Activated CD8-positive, alpha-beta memory T cell treated with anti-CD3 and anti-CD28 coated beads for 48 hours (primary cell): ENCODE measurements at places on chromosomes 2 and 18.

DNA sequence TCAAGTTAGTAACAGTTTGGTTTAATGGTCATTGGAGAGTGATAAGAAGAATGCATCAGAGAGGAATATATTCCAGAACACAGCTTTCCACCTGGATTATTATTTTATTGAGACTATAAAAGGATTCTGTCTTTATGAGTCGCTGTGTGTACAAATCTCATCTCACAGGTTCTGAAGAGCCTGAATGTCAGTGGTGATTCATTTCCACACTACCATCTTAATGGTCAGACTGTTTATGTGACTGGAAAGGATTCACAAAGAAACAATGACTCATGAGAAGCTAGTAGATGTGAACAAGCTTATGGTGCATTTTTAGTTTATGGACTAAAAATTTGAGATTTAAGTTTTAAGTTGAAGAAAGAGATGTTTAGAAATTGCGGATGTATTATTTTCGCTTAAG, 685.4 kb upstream of the NRXN1 start:
- DNase-seq, result no peak

GRCh38 chr18:27363872-27364271, 178.8 kb upstream of the CHST9 start:
- DNase-seq, result no peak

GRCh38 chr2:42618972-42619371, 50.5 kb downstream of the MTA3 start:
- DNase-seq, result no peak

- DNase-seq, result no peak
These were observed 3.3 kb upstream of the WNT6 start for GRCh38 chr2:218856167-218856895.

DNA sequence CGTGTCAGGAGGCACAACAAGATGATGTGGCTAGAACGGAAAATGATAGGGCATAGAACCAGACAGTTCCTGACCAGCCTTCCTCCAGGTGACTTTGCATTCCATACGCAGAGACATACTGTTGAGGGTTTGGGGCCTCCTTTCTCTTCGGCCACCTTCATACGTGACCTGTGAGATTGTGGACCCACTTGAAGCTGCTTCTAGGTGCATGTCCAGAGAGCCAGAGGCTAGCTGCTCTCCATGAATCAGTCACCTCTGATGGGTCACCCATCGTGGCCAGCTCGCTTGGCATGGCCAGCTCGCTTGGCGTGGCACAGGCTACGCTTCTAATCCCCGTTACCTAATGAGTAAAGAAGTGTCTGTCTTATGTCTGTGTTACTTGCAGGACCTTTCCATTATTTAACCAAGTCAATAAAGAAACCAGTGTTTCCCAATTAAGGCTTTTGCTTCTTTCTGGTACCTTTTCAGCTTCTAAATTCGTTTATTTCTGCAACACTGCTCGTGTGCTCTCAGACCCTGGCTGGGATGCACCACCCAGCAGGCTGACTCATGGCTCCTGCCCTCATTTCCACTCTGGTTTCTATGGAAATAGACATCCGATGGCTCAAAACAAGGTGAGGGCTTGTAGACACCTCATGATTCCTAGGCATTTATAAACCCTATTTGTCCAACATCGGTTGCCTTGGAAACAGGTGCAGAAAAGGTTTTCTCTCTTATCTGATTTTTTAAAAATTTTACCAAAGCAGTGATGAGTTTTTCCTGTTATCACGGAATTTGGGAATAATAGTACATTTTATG, 86.7 kb upstream of the B3GNT7 start:
- DNase-seq, result no peak

GRCh38 chr18:63329431-63330145, 10.0 kb upstream of the BCL2 start:
- DNase-seq, result no peak
